ENCODE measurements at places on chromosomes 2 and 18.

DNA sequence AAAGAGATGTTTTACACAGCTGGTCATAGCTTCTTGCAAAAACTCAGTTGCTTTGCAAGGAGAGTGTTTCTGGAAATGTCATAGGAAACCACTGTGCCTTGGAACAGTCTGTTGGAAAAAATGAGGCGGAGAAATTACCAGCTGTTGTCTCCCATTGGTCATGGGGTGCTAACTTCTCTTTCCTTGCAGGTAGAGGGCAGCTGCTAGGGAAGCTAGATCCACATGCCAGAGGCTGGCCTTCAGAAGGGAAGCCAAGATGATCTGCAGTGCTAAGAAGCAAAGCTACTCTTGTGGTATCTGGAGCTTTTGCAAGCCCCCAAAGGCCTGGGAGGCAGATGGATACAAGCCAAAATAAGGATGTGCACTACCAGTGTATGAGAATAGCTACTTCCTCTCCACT, 34.8 kb upstream of the LAMA1 start:
- DNase-seq: no peak

DNA sequence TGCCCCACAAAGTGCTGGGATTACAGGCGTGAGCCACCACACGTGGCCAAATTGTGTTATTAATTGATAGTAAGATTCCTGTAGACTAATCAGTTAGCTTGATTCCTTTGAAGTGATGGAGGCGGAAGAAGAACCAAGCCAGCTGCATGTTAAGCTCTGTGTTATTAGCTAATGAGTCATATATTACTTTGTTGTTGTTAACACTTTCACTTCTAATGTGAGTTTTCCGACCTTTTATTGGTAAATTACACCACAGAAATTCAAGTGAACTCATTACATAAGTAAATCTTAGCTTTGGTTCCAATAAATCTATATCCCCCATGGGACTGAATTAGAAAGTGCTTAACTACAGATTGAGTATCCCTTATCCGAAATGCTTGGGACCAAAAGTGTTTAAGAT, 20.3 kb downstream of the CHMP1B start:
- no peak for DNase-seq

DNA sequence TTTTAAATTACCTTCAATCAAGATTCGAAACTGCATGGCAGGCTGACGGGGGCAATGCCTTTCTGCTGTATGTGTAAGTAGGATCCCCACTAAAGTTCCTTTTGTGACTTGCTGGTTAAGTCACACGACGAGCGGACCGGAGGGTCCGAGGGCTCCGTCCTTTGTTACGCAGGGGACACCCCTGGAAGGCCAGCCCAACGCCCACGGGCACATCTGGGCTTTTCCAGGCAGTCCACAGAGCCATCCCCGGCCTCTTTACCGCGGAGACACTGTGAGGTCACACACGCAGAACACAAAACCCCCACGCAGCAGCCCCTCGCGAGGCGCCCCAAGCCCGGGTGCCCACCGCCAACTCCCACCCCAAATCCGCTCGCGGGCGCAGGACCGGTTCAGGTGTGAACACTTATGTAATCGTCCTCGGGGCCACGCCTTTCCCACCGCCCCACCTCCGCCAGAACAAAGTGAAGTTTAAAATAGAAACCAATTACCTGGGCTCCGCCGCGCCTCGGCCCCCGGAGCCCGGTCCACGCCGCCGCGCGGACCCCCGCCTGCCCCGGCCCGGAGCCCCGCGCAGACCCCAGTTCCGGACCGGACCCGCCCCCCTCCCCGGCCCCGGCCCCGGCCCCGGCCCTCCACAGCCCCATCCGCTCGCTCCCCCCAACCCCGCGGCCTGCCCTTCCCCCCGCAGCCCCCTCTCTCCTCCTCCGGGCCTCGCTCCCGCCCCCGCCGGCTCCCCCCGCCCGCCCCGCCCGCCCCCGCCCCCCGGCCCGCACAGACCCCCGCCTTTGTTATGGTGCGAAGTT, 4.2 kb downstream of the ZNF516 start:
- peak; percentile 88 for DNase-seq

DNA sequence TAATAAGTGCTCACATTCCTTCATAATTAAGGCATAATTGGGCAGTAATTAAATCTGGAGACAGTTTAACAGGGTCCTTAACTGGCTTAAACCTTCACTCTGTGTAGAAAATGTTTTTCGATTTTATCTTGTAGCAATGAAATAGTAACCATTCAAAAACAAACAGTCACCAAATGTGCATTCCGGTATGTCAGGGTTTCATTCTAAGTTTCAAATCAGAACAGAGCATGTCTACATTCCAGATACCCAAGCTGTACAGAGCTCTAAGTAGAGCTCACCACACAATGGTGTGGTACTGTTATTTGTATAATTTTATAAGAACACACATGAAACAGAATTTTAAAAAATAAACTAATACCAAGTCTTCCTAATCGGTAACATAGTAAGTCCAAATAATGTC, 52.6 kb downstream of the SMAD2 start:
- no peak for DNase-seq

GRCh38 chr2:190537765-190538164, 3.2 kb upstream of the NEMP2 start:
- DNase-seq: no peak
